ENCODE measurements at places on chromosomes 4 and X. TPM values are rescaled to one million over a fixed set of nuclear protein-coding genes. Genes with fewer than 3 reads are reported as not detected.

CHRNA9 gene
- total RNA-seq = not detected

ELF4 gene
- 23.9 TPM for total RNA-seq

ASB12 gene
- not detected for total RNA-seq

MAGEA2B gene
- not detected for total RNA-seq

ZNF630 gene
- 1.8 TPM for total RNA-seq

SOD3 gene
- total RNA-seq = not detected

ALB gene
- not detected for total RNA-seq

RASSF6 gene
- total RNA-seq = 0.04 TPM

DMD gene
- 1.8 TPM for total RNA-seq

PAK3 gene
- total RNA-seq = 0.26 TPM

PCYT1B gene
- total RNA-seq = 0.43 TPM

BMX gene
- not detected for total RNA-seq

PPID gene
- 78.1 TPM for total RNA-seq

L1CAM gene
- 0.57 TPM for total RNA-seq

SYTL4 gene
- not detected for total RNA-seq

STX18 gene
- 25.3 TPM for total RNA-seq

GUCY1B1 gene
- 0.63 TPM for total RNA-seq

LNX1 gene
- not detected for total RNA-seq

GAGE1 gene
- not detected for total RNA-seq

TCP11X2 gene
- total RNA-seq = not detected

PCDH19 gene
- not detected for total RNA-seq

PCSK1N gene
- 1.3 TPM for total RNA-seq

SHROOM2 gene
- total RNA-seq = not detected

PPP2R2C gene
- total RNA-seq = 0.12 TPM

NAP1L2 gene
- total RNA-seq = 1.9 TPM

ADH1C gene
- total RNA-seq = not detected

CCDC110 gene
- total RNA-seq = 0.34 TPM

FAM47E gene
- not detected for total RNA-seq

CT47A7 gene
- total RNA-seq = not detected

ODAM gene
- not detected for total RNA-seq

Data from activated CD4-positive, alpha-beta T cell treated with anti-CD3 and anti-CD28 coated beads for 36 hours (primary cell).